ENCODE measurements at places on chromosomes 5 and 9.

DNA sequence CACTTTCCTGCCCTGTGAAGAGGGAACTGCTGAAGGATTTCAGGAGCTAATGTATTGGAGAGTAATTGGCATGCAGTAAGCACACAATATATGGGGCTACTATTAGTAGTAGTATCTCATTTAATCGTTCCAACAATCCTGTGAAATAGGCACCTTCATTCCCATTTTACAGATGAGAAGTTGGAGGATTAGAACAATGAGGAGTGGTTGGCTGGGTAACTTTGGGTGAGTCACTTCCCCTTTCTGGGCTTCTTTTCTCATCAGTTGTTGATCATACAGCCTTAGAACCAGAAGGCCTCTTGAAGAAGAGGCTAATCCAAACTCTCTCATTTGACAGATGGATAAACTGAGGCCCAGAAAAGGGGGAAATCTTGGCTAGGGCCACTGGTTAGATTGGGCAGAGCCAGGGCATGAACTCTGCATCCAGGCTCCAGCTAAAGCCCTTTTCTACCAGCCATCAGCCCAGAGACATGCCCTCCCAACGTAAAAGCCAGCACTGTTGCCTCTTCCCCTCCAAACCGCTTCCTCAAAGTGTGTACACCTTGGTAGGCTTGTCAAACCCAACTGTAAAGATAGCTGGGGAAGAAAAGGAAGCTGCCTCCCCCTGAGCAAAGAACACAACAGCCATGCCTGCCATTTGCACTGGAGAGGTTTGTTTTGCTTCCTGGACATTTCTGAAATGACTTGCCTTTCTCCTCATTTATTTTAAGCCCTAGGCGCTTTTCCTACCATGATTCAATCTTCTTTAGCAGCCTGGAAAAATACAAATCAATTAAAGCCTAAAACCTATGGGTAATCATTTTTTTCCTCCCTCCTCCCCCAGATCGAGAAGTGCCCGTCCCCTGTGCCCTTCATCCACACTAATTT lies 992 bp downstream of the SPACA9 start:
- DNase-seq, result peak; percentile 41

DNA sequence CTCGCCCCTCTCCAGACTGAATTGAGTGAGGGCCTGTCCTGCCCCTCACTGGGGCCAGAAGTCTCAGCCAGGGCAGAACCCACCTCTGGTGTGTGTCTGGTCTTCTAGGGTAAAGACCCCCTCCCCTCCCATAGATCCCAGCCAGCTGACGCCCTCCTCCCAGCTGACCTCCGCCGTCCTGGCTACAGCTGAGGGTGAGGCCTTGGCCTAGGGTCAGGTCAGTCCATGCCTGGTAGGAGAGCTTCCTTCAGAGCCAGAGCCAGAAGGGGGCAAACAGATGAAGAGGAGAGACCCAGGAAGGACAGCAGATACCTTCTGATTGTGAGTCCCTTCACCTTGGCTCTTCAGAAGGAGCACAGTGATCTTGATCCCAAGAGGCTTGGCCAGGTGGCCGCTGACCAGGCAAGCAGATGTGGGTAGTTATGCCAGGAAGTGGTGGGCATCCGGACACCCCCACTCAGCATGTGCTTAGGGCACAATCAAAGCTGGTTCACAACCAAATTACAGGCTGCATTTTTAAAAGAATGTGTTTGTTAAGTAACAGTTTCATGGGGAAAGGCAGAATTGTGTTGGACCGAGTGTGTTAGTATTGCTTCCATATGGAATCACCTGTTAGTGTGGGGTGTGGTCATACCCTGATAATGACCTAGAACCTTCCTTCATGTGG lies 29.9 kb downstream of the JADE2 start:
- DNase-seq, result no peak

DNA sequence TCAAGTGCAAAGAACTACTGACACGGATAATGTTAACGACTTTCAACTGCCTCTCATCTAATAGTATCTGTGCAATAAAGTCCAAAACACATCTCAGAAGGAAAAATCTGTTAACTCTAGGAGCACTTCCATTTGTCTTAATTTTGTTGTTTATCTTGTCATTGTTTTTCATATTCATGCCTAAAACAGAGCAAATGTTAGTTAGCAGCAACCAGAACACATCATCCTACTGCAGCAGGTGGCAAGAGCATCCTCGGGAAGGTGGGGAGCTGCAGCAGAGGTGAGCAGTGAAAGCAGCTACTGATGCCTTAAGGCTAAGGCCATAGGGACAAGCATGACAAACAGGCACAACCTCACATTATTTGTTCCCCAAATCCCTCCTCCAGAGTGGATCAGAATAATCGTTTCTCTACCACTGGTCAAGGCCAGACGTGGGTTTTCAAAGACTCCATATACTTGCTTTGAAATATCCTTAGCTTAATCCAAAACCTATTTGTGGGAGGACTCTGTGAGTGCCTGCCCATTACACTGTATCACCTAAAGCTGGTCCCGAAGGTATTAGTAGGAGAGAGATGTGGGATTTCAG lies 1.0 kb downstream of the HMGCS1 start:
- DNase-seq, result no peak

GRCh38 chr9:135693265-135693664 lies 6.0 kb downstream of the SOHLH1 start:
- no peak for DNase-seq

GRCh38 chr5:59845730-59846129 lies 47.8 kb downstream of the PDE4D start:
- DNase-seq, result no peak
